ENCODE measurements at places on chromosomes 2 and 18. TPM values are rescaled to one million over a fixed set of nuclear protein-coding genes. Genes with fewer than 3 reads are reported as not detected.

DNA sequence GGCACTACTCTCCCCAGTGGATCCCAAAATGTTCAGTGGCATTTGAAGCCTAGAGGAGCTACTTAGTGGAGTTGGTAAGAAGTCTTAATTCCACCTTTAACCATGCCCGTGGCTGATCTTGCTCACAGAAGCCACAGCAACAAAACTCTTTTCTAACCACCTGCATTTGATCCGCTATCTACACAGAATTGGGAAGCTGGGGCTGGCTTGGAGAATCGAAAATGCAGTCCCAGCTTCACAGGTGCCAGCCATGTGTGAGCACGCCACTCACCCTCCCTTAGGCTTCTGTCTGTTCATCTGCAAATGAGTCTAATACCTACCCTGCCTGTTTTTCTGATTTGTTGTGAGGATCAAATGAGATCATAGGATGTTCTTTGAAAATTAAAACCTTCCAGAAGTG is 182.6 kb downstream of the BCL11A start:
- no peak overlapping the region for H3K27ac ChIP-seq
- peaks cover 1% of the 10 kb centered on the region for H3K27me3 ChIP-seq
- H3K4me3 ChIP-seq = no peak overlapping the region
- H3K36me3 ChIP-seq = no peaks in the 10 kb centered on the region

DNA sequence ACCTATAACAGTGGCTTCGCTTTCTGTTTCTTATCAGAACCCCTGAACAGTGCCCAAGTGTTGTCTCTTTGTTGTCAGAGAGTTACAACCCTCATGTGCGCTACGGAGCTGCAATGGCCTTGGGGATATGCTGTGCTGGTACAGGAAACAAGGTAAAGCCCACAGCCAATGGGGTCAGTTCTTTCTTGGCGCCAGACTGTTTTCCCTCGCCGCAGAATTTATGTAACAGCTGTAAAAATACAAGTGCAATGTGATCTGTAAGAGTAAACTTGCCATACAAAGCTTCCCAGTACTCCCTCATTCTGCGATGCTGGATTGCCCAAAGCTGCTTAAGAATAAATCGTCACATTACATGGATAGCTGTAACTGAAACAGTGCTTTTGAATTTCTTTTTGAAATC is 13.9 kb upstream of the HTR2B start:
- H3K36me3 ChIP-seq = peaks cover 3% of the 10 kb centered on the region
- DNase-seq = no peak
- no peak overlapping the region for H3K27ac ChIP-seq

DNA sequence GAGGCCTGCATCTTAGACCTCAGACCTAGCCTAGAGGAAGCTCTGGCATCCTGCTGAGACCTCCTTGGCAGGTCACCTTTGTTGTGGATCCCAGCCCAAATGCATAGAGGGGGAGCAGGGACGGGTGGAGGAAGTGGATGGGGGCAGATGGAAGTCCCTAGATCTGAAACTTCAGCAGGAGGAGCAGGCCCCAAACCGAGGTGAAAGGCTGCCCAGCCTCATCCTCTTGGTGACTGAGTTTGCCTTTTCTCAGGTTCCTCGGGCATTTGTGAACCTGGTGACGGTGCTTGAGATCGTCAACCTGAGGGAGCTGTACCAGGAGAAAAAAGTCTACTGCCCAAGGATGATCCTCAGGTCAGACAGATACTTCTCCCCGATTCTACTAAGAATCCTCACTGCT is 86.3 kb downstream of the PLB1 start:
- peak overlapping the region; percentile 80 for H3K27ac ChIP-seq
- DNase-seq = no peak
- H3K4me1 ChIP-seq = peaks cover 4% of the 10 kb centered on the region

The CEBPZ gene
- 28.9 TPM for polyA plus RNA-seq
